ENCODE measurements at places on chromosomes 1 and 21.

DNA sequence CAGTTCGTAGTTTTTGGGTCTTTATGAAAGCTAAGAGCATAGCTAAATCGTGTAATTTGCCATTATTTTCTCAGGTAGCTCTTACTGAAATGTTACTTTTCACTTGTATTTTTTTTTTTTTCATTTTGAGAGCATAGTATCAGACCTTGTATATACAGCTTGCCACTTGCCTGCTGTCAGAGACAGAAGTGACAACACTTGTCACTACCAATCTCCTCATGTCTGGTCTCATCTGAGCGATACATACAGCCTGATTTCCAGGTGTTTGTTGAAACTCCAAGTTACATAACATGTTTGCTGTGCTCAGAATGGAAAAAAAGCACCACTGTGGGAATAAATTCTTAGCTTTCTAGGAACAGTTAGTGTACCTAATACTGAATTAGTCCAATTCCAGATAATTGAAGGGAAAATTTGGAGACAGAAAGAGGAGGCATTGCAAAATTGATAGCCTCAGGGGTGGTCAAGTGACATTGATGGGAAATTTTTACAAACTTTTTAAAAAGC, 621.4 kb upstream of the PKN2 start:
- no peak for DNase-seq

GRCh38 chr1:82646888-82647287, 846.2 kb downstream of the ADGRL2 start:
- no peak for DNase-seq

- DNase-seq: no peak
Measured at GRCh38 chr1:159123587-159123986, 47.0 kb upstream of the AIM2 start.

DNA sequence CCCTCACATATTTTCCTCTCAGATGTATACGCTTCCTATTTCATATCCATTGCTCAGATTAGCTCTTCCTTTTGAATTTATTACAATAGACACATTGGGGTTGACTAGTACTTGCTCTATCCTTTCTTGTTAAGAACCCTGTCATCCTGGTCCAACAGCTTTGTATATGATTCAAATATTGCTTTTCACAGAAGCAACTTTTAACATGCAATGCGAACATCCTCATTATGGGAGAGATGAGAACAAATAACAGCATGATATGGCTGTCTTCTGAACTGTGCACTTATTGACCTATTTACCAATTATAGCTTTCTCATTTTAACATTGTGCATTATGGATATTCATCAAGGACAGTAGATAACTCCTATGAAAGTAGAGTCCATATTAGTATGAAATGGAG, 510.8 kb downstream of the PTPRC start:
- DNase-seq: no peak

GRCh38 chr1:78676347-78676982, 26.8 kb downstream of the IFI44 start:
- peak; percentile 59 for DNase-seq

- DNase-seq: no peak
Measured at GRCh38 chr1:37839676-37840075, 19.7 kb downstream of the MTF1 start.

DNA sequence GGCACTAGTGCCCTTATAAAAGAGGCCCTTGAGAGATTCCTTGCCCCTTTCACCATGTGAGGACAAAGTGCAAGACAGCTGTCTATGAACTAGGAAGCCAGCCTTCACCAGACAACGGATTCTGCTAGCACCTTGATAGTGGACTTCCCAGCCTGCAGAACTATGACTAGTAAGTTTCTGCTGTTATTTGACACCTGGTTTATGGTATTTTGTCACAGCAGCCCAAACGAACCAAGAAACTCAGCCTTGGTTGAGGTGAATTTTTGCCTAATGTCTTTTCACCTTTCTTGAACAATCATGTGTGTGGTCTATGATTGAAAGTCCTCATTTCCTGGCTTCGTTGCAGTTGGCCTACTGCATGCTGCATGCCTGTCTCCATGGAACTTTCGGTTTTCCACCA, 302.2 kb downstream of the GRIK1 start:
- no peak for DNase-seq

DNA sequence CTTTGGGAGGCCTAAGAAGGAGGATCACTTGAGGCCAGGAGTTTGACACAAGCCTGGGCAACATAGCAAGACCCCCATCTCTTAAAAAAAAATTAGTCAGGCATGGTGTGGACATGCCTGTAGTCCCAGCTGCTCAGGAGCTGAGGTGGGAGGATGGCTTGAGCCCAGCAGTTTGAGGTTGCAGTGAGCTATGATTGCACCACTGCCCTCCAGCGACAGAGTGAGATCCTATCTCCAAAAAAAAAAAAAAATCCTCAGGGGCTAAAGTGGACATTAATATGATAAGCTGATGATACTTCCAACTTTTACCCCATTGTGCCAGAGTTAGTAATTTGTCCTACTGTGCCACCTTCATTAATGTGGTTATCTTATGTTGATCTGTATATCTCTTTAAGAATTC, 327.8 kb upstream of the FMN2 start:
- DNase-seq: no peak

GRCh38 chr1:197247465-197247864, 20.6 kb upstream of the CRB1 start:
- no peak for DNase-seq

GRCh38 chr1:16438924-16439323, 1.6 kb upstream of the NECAP2 start:
- DNase-seq: no peak

DNA sequence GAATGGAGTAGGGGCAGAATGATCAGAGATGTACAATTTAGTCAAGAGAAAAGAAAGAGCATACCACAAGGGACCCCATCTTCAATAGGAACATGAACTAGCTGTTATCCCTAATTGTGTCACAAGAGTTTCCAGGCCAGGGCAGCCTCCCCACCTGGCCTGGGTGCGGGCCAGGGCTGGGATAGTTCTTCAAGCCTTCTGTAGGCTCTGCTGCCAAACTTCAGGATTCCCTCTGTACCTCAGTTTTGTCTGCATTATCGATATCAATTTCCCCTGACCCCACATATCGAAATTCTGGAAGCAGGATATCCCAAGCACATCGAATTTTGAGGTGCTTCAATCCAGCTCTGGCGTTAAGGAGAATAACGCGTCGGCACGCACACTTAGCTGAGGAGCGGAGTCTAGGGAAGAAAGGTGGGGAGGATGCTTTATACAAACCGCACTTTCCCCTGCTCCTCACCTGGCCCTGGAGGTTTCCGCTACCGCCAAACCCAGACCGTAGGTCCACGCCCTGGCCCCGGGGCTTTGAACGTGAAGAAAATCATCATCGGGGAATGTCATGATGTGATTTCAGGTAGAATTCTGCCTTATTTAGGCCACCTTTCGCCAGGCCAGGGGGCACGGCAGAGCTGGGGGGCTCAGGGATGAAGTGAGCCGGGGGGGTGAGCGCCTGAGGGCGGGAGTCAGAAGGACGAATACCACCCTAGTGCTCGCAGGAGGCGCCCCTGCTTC, 7.4 kb downstream of the HLX start:
- DNase-seq: no peak

GRCh38 chr1:24828887-24829192, 83.6 kb downstream of the CLIC4 start:
- no peak for DNase-seq

- peak; percentile 66 for DNase-seq
Measured at GRCh38 chr1:67339623-67340343, 32.1 kb downstream of the IL12RB2 start.

- peak; percentile 38 for DNase-seq
Measured at GRCh38 chr1:181152892-181153633, 64.6 kb downstream of the IER5 start.

DNA sequence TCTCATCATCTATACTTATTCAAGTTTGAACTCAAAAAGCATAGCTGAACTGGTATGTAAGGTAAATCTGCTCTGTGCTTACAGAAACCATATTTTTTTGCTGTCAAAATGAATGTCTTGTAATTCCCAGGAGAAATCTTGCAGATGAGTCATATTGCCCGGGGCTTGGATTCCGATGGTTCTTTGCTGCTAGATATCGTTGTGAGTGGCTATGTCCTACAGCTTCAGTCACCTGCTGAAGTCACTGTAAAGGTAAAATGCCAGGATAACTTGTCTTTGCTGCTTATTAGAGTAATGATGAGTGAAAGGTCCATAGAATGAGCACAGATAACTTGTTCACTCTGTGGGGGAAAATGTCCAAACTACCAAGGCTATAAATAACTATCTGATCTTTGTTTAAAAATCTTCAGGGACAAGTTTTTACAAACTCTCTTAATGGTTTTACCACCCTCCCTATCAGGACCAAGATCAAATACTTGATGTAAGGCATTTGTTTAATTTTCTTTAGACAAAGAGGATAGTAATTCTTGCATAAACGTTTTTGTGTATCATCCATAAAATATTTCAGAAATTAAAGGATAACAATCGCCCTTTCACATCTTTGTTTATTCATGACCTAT, 222.3 kb downstream of the TPR start:
- peak; percentile 24 for DNase-seq

- no peak for DNase-seq
Measured at GRCh38 chr1:160214481-160215140, 9.4 kb downstream of the PEA15 start.

Data from AG08395 (cell line).